ENCODE measurements at places on chromosomes 1 and 21.

- DNase-seq, result no peak
These were observed 25.5 kb downstream of the RGS7 start for GRCh38 chr1:241331328-241332036.

DNA sequence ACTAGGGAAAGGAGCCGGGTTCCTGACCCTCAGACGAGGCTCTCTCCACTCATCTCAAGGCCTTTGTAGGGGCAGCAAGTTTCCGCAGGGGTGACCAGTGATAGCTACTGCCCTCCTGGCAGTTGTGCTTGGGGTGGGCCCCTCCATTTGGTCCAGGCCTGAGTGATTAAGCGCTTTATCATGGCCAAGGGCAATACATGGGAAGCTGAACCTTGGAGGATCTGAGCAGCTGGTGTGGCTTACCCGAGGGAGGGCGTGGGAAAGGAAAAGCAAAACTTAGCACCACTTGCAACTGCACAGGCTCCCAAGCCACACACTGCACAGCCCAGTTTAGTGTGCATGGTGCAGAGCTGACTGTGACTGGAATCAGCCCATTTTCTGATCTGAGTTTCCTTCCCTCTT, 47.8 kb downstream of the GADD45A start:
- DNase-seq, result no peak

DNA sequence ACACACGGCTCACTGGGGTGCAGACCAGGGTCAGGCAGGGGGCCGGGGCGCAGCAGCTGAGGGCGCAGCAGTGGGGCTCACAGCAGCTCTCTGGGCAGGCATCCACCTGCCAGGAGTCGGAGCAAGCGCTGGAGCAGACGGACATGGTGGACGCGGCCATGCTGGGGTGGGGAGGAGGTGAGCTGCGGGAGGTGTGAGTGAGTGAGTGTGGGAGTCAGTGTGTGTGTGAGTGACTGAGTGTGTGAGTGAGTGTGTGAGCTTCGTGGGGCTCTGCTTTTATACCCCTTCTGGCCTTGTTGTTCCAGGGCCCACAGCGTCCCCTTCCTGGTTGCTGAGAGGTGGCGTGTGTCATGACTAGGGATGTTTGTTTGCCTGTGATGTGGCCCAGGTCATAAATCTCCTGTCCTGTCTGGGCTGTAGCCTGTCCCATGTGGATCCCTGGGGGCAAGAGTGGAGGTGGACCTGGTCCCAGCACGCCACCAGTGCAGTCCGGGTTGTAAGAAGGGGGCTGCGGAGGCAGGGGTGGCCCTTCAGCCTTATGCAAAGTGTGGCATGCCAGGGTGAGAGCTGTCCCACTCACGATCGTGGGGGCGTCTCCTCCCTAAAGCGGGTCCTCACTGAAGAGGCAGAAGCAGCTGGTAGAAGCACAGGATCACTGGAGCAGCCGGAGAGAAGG, at the start of gene KRTAP10-1:
TSS of gene KRTAP10-1 (minus strand) at position 205 of the 676 bp plus-strand sequence. CDS start at position 160, 45 bp downstream.
- no peak for DNase-seq

DNA sequence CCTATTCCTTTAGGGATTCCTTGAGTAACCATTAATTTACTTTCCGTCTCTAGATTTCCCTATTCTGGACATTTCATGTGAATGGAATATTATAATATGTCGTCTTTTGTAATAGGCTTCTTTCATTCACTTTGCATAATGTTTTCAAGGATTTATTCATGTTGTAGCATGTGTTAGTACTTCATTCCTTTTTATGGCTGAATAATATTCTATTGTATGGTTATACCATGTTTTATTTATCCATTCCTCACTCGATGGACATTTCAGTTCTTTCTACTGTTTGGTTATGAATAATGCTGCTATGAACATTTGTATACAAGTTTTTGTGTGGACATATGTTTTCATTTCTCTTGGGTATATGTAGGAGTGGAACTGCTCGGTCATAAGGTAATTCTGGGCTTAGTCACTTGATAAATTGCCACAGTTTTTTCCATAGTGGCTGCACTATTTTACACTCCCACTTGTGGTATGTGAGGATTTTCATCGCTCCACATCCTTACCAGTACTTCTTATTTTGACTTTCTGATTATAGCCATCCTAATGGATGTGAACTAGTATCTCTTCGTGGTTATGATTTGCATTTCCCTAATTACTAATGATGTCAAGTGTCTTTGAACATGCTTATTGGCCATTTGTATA, 17.7 kb downstream of the PPP2R5A start:
- DNase-seq, result no peak

GRCh38 chr1:41795205-41795762, 123.4 kb downstream of the HIVEP3 start:
- no peak for DNase-seq

DNA sequence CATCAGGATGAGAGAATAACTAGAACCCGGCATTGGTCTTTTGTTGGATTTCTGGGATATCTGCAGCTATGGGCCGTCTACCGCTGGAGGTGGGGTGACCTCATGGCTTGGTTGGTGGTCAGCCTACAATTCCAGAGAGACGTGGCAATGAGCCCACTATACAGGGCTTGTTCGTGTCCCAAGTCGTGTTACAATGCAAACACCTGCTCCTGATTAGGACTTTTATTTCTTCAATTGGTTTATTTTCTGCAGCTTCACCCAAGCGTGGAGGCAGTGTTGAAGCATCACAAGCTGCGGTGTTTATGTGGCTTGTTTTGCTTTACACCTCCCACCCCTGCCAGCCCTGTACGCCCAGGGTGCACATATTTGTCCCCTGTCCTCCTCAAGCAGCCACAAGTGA, 211.7 kb upstream of the TMEM51 start:
- no peak for DNase-seq

GRCh38 chr1:170927955-170928840, 7.1 kb upstream of the MROH9 start:
- DNase-seq, result no peak

GRCh38 chr1:1529321-1529720, 11.1 kb downstream of the TMEM240 start:
- DNase-seq, result no peak

DNA sequence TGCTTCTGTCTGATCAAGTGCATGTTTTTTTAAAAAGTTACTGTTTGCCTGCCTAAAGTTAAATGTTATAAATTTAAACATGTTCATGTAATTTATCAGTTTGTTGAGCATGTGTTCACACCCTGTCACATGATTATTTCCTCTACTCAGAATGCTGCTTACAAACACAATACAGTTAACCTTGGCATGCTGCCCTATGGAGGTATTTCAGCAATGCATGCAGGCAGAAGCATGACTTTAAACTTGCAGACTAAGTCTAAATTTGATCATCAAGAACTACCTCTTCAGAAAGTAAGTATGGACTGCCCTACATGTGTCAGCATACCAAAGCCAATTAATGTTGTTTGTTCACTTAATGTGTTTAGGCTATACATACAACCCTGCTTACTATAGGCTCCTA, 161.6 kb downstream of the LRRC40 start:
- no peak for DNase-seq

GRCh38 chr1:66968574-66968973, 43.8 kb downstream of the MIER1 start:
- DNase-seq, result no peak

- no peak for DNase-seq
These were observed 8.1 kb upstream of the DNASE2B start for GRCh38 chr1:84390226-84390625.

DNA sequence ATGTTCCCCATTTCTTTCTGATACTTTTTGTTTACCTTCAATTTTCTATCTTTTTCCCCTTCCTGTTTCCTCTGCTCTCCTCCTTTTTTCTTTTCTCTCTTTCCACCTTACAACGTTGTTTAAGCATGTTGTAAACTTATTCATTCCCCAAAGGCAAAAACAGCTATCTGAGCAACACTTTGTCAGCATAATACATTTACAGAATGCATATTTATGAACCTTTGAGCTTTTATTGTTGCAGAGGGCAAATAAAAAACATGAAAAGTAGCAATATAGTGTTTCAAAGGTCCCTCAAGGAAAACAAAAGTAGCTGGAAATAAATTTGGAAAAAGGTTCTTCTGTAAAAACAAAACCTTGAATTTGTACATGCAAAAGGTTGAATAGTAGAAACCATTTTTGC, 169.5 kb downstream of the ATP6V1G3 start:
- DNase-seq, result no peak

- no peak for DNase-seq
These were observed 105.5 kb upstream of the TARDBP start for GRCh38 chr1:10906866-10907519.

- DNase-seq, result no peak
These were observed 18.2 kb upstream of the PADI2 start for GRCh38 chr1:17137441-17137840.

DNA sequence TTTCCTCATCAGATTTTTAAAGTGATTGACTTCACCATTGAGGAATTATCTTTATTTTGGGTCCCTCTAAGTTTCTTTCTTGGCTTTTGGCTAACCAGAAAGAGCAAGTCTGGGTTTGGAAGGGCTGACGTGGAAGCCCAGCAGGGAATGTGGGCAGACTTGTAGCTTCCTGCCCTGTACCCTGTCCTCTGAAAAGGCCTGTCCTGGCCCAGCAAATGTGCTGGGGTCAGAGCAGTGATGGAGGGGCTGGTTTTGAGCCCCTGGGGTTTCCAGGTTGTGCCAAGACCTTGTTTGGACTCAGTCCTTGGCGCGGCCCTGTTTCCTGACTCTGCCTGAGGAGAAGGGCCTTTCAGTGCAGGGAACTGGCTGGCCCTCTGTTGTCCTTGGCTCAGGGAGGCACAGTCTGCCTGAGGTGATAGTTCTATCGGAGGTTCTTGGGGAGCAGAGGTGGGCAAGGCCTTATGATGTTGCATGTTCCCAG, 72.1 kb downstream of the UCK2 start:
- DNase-seq, result no peak

GRCh38 chr1:228782662-228783417, 47.6 kb downstream of the RHOU start:
- DNase-seq, result no peak

DNA sequence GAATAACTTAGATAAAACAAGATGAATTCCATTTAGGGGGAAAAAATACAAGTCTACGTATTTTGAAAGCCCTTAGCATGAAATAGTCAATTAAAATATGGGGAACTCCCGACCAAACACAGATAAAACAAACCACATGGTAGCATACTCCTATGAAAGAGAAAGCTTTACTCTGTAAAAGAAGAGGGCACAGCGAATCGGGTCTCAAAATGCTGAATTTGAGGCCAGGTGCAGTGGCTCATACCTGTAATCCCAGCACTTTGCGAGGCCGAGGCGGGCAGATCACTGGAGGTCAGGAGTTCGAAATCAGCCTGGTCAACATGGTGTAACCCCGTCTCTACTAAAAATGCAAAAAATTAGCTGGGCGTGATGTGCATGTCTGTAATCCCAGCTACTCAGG, 116.9 kb upstream of the TIAM1 start:
- no peak for DNase-seq

DNA sequence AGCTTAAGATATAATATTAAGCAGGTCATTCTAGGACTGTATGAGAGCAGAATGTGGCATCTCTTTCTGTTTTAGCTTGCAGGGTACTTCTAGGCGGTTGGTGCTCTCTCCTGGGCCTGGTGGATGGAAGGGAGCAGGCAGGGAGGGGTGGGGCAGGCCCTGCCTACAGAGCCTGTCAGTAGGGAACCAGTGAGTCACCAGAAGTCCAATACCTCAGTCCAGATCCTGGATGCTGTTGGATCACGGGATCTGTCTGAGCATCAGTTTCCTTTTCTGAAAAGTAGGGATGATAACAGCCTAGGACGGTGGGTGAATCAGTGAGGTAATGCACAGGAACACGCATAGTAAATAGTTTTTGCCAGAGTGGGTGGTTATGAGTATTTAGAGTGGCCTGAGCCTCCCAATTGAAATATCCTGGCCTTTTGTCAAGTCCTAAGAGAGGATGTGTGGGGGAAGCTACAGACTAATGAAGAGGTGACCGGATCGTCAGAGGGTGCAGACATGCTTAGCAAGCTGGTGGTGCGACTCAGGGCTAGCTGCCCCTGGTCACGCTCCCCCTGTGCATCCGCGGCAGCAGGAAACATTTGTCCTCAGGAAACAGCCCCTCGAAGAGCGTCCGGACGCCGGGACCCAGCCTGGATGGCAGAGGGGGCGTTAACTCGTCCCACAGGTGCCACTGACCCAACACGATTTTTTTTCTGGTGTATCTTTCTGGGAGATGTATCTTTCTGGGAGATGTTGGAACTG, 23.9 kb downstream of the NAV1 start:
- DNase-seq, result no peak

DNA sequence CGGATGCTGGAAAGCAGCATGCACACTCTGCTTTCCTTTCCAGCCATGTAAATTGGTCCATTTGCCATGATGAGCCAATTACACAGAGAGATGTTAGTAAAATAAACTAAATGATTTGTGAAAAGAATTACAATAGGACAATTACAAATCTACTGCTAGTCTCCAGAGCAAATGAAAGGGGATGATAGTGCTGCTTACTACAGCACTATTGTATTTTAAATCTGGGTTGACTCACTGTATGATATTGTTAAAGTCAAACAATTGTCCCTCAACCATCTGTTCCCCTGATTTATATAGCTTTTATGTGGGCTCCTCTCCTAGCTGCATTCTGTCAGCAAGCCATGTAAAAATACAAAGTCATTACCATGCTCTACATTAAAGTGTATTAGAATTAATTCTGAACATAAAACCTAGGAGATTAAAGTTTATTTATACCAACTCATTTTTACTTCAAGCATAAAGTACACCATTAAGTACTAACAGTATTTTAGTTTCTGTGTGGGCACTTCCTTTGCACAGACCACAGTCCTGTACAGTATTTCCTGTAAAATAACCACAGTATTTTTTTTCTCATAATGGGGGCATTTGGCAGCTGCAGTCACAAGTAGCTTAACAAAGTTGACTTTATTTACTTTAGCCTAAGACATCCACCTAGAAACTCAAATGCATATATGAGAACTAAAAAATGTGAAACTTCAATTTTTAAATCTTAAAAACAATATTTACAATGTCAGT, 135.8 kb downstream of the VAV3 start:
- no peak for DNase-seq

DNA sequence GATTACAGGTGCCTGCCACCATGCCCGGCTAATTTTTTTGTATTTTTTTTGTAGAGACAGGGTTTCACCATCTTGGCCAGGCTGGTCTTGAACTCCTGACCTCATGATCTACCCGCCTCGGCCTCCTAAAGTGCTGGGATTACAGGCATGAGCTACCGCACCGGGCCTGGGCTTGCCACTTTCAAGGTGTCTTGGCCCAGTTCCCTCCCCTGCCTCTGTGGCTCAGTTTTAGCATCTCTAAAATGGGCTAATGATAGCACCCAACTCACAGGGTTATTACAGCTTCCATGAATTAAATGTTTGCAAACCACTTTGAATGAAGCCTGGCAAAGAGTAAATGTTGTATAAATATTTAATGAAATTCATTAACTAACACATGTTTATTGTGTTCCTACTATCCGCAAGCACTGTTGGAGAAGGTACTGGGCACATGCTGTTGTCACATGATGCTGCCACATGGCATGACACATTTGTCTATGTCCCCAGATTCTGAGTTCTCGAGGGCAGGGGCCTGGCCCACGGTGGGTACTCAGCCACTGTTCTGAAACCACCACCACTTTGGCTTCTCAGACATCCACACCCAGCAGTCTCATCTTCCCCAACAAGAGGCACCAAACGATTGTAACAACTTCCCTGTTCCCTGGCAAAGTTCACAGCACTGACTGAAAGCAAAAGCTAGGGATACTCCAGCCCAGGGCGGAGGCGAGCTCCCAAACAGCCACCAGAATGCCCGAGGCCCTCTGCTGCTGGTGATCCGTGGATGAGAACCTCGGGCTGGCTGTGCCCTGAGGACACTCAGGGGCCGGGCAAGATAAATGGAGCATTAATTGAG, 9.7 kb downstream of the IFFO2 start:
- no peak for DNase-seq
